ENCODE measurements at places on chromosomes 2 and 18.

DNA sequence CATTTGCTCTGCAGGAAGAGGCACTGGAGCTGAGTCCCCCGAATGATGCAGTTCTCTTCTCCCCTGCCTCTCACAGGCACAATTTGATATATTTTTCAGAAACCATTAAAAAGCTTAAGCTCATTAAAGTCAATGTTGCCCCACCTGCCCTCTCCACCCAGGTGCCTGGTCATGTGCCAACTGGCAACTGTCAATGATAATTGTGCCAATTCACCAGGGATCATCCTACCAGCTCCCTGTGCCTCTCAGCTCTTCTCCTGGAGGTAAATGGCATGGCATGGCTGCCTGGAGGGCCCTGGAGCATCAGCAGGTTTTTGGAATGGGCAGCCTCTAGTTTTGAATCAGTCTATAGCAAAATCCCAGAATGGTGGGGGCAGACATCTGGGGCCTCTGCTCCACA is 279.6 kb upstream of the ID2 start:
- H3K4me1 ChIP-seq = peaks cover 1% of the 10 kb centered on the region
- H3K27ac ChIP-seq = no peak overlapping the region
- H3K4me3 ChIP-seq = no peak overlapping the region
- DNase-seq = no peak
- peaks cover 7% of the 10 kb centered on the region for H3K27me3 ChIP-seq

DNA sequence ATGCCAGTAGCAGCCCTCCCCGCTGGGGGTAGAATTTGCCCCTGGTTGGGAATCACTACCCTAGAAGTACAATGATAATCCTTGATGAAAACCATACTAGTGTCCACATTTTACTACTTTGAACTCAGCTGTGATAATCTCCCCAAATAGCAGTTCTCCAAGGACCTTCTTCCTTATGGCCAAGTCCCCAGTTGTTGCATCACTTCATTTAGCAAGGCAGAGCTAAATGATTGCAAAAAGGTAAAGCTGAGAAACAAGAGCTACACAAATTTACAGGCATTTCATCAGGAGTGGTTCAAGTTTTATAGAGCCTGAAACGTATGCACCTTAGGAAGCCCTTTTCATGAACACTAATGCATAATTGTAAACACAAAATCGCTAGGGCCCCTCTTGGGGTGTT is 44.9 kb upstream of the REL start:
- DNase-seq = no peak
- no peak overlapping the region for H3K4me3 ChIP-seq
- peaks cover 74% of the 10 kb centered on the region for H3K4me1 ChIP-seq
- peak overlapping the region; percentile 57 for H3K27ac ChIP-seq

DNA sequence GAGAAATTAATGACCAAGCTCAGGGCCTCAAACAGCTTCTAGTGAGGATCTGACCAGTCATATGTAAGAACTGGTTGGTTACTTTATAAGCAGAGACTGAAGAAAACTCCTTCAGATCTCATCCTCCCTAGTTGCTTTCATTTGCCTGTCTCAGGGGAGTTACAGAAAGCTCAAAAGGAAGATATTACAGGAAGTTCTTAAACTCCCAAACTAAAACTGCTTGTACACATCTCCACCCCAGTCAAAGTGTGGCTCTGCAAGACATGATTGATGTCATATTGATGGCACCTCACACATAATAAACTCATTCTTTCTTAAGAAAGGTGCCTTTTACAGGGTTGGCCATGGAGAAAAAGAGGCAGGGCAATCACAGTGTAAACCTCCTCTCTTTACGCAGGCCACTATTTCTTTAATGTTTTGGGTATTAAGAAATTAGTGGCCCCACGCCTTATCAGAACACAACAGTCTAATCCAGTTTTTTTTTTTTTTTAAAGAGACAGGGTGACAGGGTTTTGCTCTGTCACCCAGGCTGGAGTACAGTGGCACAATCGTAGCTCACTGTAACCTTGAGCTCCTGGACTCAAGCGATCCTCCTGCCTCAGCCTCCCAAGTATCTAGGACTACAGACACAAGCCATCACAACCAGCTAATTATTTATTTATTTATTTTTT is 62.6 kb upstream of the STK17B start:
- peaks cover 8% of the 10 kb centered on the region for H3K36me3 ChIP-seq
- H3K27me3 ChIP-seq = no peaks in the 10 kb centered on the region
- H3K27ac ChIP-seq = peak overlapping the region; percentile 91

DNA sequence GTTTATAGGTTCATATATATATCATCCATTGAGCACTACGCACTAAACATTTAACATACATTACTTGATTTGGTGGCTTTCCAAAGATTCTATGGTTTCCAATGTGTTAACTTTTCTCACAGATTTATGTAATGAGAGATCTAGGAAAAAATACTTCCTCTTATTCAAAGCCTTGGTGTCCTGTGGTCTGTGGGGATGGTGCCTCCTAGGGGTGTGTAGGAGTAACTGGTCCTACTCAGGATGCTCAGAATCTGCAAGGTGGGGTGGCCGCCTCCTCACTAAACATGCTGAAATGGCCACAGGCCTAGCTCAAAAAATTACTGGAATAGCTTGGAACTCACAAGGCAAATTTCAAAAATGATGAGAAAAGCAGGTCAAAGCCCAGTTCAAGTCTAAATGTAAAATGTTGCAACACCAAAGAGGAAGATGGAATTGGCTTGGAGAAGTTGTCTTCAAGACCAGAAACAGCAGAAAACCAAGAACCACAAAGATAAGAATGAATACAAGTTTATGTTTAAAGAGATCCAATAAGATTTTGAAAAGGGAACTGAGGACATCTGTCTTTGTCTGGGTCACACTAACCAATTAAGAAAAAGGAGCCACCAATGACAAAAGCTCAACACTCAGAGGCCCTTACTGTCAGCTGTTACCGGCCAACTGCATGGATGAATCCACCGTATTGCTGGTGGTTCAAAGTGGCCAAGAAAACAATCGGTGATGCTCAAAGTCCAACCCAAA is 11.5 kb downstream of the GPR55 start:
- no peaks in the 10 kb centered on the region for H3K27me3 ChIP-seq
- H3K4me1 ChIP-seq = peaks cover 80% of the 10 kb centered on the region
- DNase-seq = no peak
- no peak overlapping the region for H3K27ac ChIP-seq

DNA sequence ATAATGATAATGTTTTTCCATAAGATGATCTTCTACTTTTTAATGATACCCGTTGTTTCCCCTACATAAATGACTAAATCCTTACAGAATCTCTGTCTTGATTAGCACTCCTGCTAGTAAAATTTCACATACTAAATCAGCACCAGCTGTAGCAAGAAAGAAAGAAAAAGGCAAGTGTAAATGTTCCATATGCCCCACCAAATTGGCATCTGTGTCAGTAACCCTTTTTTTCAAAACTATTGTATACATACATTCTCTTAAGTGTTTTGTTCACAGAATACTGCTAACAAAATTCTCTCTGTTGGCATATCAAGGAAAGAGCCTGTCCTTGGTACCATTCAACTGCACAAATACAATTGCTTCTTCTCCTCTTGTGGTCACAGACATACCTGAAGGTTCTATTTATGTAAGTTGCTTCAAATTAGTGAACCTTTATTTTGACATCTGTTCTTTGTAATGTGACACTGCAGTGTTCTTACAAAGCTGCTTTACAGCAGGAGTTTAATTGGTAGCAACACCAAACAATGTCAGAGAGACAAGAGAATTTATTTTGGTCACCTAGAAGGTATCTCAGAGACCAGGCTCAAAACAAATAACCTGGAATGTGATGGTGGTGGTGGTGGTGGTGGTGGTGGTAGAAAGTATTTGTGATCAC is 641.9 kb downstream of the ZEB2 start:
- peak overlapping the region; percentile 10 for H3K4me3 ChIP-seq
- DNase-seq = no peak
- peaks cover 24% of the 10 kb centered on the region for H3K4me1 ChIP-seq
- H3K27me3 ChIP-seq = peaks cover 2% of the 10 kb centered on the region
- peak overlapping the region; percentile 79 for H3K27ac ChIP-seq

GRCh38 chr2:11564816-11565567 is 31.1 kb downstream of the GREB1 start:
- no peak overlapping the region for H3K27ac ChIP-seq
- H3K27me3 ChIP-seq = peaks cover 2% of the 10 kb centered on the region
- no peak for DNase-seq
- no peaks in the 10 kb centered on the region for H3K4me1 ChIP-seq

GRCh38 chr2:97067279-97068004 is 27.2 kb downstream of the FAHD2B start:
- no peak overlapping the region for H3K4me3 ChIP-seq
- no peaks in the 10 kb centered on the region for H3K4me1 ChIP-seq

DNA sequence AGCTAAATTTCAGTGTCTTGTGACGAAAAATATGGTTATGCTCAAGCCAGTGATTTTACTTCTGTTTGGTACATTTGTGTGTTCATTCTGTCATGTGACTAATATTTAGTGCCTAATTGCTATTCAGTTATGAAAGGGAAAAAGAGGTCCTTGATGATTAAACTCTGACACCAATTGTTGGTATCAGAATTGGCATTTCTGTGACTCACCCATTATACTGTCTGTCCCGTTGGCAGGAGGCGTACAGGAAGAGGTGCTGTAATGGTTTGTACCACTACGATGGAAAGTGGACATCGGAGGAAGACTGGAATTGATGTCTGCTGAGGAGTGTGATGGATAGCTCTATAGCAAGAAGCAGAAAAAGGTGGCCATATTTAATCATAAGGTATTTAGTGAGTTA is 310.4 kb upstream of the CCDC68 start:
- H3K27me3 ChIP-seq = no peaks in the 10 kb centered on the region
- peaks cover 1% of the 10 kb centered on the region for H3K36me3 ChIP-seq
- peaks cover 17% of the 10 kb centered on the region for H3K4me1 ChIP-seq
- no peak for DNase-seq

- no peaks in the 10 kb centered on the region for H3K36me3 ChIP-seq
- no peak for DNase-seq
- H3K4me3 ChIP-seq = peak overlapping the region; percentile 71
- no peak overlapping the region for H3K27ac ChIP-seq
- peaks cover 60% of the 10 kb centered on the region for H3K27me3 ChIP-seq
Observed at GRCh38 chr2:72149556-72150156, 2.0 kb upstream of the CYP26B1 start.

GRCh38 chr2:121890041-121890440 is 134.6 kb downstream of the TSN start:
- H3K36me3 ChIP-seq = no peaks in the 10 kb centered on the region
- no peaks in the 10 kb centered on the region for H3K27me3 ChIP-seq
- no peak overlapping the region for H3K4me3 ChIP-seq

DNA sequence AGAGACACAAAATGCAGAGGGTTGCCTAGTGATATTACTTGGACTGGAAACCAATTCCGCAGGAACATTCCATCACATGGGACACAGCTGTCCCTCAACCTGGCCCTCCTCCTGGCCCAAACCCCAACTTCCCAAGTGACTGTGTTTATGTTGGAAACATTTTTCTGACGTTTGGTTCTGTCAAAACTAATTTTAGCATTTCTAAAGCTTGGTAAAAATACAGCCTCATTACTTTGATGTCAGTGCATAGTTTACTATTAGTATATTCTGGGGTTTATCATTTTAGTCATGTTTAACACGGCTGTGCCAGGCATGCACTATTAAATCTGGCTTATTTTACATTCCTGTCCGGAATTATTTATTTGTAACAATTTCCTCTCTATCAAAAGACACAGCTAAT is 69.9 kb downstream of the GLI2 start:
- H3K4me1 ChIP-seq = no peaks in the 10 kb centered on the region
- peaks cover 5% of the 10 kb centered on the region for H3K27me3 ChIP-seq
- H3K27ac ChIP-seq = no peak overlapping the region
- H3K36me3 ChIP-seq = no peaks in the 10 kb centered on the region
- no peak overlapping the region for H3K4me3 ChIP-seq

GRCh38 chr2:128642821-128643220 is 324.2 kb upstream of the HS6ST1 start:
- no peak overlapping the region for H3K4me3 ChIP-seq
- no peak for DNase-seq
- H3K27me3 ChIP-seq = peaks cover 3% of the 10 kb centered on the region
- no peaks in the 10 kb centered on the region for H3K36me3 ChIP-seq

DNA sequence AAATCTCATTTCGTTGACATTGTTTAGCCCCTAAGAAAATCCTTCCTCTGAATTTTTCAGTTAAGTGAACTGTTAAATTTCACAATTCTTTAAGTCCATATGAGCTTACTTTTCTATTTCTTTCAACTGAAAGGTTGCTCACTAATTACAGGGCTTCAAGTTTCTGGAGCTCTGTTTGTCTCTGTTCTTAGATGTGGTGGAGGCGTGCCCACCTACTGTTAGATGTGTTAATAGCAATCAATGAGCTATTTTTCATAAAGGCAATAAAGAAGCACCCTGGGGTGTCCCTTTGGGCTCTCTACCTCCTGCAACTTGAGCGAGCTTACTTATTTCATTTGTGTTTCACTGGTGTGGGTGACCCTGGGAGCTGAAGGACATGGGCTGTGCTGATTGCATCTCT is 25.0 kb downstream of the CREG2 start:
- no peaks in the 10 kb centered on the region for H3K27me3 ChIP-seq
- DNase-seq = no peak

- H3K4me1 ChIP-seq = no peaks in the 10 kb centered on the region
- H3K27me3 ChIP-seq = no peaks in the 10 kb centered on the region
- H3K4me3 ChIP-seq = no peak overlapping the region
- no peak for DNase-seq
- no peak overlapping the region for H3K27ac ChIP-seq
Observed at GRCh38 chr2:49224426-49225010, 70.2 kb upstream of the FSHR start.
